Pancreas (tissue), 10 donors: ENCODE measurements at places on chromosomes 12 and 14. TPM values are rescaled to one million over a fixed set of nuclear protein-coding genes. Genes with fewer than 3 reads are reported as not detected.

DNA sequence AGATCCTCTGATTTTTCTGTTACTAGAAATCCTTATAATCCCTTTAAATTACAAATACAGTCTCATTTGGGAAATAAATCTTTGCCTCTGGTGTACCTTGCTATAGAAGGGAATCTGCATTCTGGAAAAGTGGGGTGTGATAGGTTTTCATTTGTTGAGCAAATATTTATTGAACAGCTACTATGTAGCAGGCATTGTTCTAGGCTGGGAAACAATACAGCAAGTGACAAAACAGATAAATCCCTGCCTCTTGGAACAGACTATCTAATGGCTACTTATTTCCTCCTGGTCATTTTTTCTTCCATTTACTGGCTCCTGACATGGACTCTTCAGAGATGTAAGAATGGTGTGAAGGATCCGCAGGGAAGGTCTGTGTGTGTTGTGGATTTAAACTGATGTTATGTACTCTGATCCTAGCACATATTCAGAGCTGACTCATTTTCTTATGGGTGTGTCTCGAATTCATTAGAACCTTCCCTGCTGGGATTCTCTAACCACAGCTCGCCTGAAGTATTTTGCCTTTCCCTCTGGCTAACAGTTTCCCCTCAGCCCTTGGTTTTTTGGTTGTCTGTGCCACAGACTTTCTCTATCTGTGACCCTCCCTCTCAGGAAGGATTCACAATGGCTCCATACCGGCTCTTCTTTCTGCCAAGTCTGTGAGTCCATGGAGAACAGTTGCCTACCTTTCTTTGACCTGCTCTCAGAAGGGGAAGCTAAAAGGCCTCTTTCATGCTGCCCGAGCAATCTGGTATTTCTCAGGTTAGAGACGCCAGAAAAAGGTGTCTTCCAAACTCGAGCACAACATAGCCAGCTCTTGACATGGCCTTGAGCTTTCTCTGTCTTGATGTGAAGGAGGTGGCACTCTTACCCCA is 53.7 kb downstream of the TMTC2 start:
- DNase-seq = no peak

PMCH gene
- not detected for polyA plus RNA-seq

GRCh38 chr14:99728231-99728920 is 44.3 kb downstream of the CYP46A1 start:
- peak; percentile 11 for DNase-seq

DNA sequence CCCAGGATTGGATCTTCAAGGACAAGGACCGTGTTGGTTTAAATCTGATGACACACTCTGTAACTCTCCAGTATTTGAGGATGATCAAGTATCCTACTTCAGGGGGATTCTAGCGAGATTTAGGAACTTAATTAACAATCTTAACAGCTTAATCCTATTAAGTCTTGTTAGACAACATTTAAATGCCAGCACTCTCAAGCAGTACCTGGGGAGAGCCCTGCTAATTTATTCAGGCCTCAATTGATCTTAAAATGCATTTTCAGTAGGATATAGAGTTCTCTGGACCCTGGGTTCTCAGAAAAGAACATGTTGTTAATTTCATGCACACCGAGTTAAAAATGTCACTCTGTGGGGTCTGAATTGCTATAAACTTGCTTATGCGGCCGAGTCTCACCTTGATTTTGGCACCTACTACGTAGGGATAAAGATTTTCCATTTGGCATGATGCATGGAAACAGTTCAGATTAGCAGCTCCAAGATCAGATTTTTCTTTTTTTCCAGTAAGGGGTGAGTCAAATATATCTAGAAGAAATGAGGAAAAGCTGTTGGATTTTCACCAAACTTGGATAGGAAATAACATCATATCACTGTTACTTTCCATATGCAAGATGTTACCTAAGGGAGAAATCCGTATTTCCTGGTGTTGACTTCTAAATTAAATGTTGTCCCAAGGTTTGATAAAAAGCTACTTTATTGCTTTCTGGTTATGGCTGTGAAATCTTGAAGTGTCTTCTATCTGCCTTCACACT is 76.1 kb downstream of the SLC24A4 start:
- no peak for DNase-seq

GRCh38 chr14:94738097-94738496 is 31.8 kb downstream of the GSC start:
- DNase-seq = no peak

DNA sequence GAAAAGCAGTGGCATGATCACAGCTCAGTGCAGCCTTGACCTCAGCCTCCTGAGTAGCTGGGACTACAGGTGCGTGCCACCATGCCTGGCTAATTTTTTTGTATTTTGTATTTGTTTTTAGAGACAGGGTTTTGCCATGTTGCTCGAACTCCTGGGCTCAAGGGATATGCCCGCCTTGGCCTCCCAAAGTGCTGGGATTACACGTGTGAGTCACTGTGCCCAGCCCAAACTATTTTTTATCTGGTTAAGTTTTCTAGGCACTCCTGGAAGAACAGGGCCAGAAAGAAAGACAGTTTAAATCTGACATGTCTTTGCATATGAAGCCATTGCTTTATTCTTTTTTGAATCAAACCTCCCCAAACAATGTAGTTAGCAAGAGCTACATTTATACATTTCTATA is 27.5 kb upstream of the PTGR2 start:
- DNase-seq = no peak

DNA sequence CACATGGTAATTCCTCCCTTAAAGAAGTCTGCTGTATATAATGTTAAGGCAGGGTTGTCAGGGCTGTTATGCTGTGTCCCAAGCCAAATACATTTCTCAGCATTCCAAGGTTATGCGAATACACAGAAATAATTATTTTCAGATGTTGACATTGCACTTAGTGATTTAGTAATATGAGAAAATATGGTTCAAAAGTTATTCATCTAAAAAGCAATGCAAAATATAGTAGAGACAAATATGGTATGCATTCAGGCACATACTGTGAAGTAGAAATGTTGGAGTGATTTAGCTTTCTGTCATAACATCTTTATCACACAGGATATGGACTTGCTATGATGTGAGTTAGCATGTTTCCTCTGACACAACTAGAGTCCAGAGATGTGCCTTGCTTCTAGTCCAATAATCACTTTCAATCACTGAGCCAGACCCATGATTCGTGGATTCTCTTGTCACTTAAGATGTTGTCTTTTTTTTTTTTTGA is 70.0 kb downstream of the PDE3A start:
- DNase-seq = no peak

- DNase-seq = no peak
Measured at GRCh38 chr12:101013993-101014392, 196.0 kb downstream of the SLC5A8 start.

TAS2R50 gene
- polyA plus RNA-seq = not detected

DNA sequence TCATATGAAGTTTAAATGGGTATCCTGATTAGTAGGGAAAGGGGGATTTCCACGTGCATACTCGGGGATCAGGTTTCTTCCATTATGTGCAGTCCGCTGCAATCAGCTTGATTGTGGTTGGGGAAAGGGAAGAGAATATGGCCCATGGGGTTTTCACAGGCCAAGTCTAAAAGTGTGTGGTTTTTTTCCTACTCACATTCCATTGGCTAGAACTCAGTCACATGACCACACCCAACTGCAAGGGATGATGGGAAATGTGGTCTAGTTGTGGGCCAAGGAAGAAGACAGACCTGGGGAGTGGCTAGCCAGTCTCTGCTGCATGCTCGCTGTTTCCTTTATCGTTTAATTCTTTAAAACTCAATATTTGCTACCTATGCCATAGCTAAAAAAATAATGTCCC is 105.1 kb downstream of the PRIMA1 start:
- DNase-seq = no peak

- DNase-seq = no peak
Measured at GRCh38 chr14:35020713-35021112, 25.4 kb upstream of the FAM177A1 start.

DNA sequence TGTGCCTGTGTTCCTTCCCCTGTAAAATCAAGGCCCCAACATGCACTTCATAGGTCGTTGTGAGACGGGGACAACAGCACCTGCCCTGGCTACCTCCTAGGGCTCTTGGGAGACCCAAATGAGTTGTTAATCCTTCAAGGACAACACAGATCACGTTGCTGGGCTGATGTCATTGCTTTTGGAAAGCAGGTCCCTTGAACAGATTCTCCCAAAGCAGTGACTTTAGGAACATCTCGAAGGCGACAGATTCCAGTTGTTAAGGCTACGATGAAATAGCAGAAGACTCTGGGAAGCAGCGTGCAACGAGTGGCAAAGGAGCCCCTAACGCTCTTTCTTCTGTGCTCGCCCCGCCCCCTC is 26.2 kb upstream of the MAP1LC3B2 start:
- no peak for DNase-seq

- DNase-seq = no peak
Measured at GRCh38 chr14:28759653-28760313, 6.8 kb upstream of the FOXG1 start.

ADAMTS20 gene
- polyA plus RNA-seq = not detected

DNA sequence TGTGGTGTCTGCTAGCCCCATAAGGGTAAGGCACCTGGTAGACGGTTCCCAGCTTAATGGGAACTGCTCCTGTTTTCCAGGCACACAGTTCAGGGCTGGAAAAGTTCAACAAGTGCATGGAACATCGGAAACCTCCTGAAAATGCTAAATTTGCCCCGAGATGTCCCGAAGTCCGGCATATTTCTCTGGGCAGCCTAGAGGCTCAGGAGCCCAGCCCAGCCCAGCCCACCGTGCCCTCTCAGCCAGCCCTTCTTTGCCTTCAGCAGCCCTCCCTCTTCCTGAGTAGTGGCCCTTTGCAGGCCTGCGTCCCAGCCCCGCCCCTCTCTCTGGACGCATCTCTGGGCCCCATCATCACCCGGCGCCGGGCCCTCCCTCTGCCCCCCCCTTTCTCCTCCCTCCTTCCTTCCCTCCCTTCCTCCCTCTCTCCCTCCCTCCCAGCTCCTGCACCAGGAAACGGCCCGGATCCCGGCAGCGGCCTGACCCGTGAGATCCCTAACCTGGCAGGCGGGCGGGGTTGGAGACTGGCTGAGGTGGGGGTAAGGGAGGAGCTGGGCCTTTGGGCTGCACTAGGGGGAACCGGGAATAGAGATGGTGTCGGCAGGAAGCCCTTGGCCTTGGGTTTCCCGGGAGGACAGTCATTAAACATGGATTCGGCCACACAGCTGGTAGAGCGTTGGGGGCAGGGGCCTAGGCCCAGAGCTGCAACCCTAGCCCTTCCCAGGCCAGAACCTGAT is at the start of gene BCL2L2:
Gene BCL2L2, plus strand, starts transcription at position 422 of the 734 bp plus-strand sequence. CDS start 935 bp downstream, outside the sequence.
- DNase-seq = peak; percentile 91

DNA sequence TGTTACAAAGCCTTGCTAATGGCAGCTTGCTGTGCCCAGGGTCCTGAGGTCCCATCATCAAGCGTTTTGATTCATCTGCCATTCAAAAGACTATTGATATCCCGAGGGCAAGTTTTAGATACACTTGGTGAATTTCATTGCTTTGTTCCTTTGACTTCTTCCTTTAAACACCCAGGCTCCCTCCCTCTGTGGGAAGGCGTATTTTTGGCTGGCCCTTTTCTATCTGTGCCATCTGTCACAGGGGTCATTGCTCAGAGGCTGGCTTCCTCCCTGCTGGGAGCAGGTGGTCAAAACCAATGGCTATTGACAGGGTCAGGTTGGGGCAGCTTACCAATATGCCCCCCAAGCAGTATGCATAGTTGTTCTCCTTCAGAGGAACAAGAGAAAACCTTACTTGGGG is 40.0 kb downstream of the SCN8A start:
- DNase-seq = no peak

GRCh38 chr14:101843665-101844064 is 82.2 kb downstream of the PPP2R5C start:
- no peak for DNase-seq

- DNase-seq = no peak
Measured at GRCh38 chr12:81726634-81727033, 32.5 kb downstream of the PPFIA2 start.

EID3 gene
- polyA plus RNA-seq = 1.2 TPM

GRCh38 chr12:28222081-28222700 is 31.9 kb downstream of the CCDC91 start:
- DNase-seq = no peak

DNA sequence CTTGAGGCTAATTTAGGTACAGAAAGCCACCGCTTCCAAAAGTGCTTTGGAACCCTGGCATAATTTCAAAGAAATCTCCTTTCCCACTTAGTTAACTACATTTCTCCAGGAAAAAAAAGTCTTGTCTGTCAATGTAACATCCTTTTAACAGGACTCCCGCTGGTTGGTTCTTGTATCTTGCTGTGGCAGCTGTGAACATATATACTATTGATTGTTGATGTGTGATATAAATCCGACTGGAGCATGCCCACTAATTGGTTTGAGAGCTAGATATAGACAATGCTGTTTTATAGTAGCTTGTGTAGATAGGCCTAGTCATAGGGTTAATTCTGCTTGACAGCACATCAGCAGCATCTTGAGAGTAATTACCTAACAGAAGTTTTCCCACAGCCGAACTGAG is 89.6 kb downstream of the MSRB3 start:
- no peak for DNase-seq

MANSC1 gene
- polyA plus RNA-seq = 13.7 TPM

POTEG gene
- not detected for polyA plus RNA-seq

- DNase-seq = no peak
Measured at GRCh38 chr12:79657136-79657535, 33.6 kb downstream of the PAWR start.

ACACB gene
- 23.7 TPM for polyA plus RNA-seq

DNA sequence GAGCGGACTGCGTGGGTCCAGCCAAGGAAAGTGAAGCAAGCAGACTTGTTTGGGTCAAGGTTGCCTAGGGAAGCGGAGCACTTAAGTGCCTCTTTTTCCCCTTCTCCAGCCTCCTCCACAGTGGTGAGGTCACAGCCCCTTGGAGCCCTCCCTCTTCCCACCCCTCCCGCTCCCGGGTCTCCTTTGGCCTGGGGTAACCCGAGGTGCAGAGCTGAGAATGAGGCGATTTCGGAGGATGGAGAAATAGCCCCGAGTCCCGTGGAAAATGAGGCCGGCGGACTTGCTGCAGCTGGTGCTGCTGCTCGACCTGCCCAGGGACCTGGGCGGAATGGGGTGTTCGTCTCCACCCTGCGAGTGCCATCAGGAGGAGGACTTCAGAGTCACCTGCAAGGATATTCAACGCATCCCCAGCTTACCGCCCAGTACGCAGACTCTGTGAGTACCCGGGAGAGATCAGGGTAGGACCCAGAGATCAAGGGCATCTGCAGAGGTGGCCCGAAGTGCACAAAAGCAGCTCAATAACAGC is at the start of gene TSHR:
Gene TSHR, plus strand, starts transcription at position 206 of the 526 bp plus-strand sequence. Its CDS starts 60 bp downstream, at position 266.
- peak; percentile 49 for DNase-seq

GRCh38 chr14:98957211-98958047 is 314.6 kb downstream of the BCL11B start:
- DNase-seq = no peak

DNA sequence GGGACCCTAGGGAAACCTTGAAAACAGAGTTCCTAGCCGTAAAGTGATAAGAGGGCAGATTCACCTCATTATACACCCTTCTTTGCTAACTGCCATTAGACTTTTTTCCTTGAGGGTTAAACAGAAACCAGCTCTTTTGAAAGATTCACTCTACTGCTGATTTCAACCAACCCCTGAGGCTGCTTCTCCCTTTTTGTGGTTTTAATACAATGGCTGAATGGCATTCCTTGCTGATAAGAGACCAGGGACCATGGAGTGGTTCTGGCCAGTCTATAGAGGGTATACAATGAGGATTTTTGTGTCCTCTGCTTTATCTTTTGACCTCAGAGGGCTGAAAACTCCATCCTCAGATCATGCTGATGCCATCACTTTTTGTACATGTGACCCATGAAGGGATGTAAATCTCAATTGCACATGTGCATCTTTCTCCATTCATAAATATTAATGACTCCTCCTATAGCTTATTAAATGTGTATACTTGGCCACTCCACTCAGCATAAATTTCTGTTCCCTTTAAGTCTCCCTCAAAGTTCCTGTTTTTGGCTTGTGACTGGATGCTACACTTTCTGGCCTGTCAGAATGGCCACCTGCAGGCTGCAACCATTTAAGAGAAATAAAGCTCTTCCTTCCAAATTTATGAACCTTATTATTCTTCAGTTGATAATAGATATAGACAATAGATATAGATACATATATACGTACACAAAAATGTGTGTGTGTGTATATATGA is 233.8 kb upstream of the SEL1L start:
- no peak for DNase-seq
